Thoracic aorta (tissue), 2 donors: ENCODE measurements at places on chromosomes 1 and 21. TPM values are rescaled to one million over a fixed set of nuclear protein-coding genes. Genes with fewer than 3 reads are reported as not detected.

DNA sequence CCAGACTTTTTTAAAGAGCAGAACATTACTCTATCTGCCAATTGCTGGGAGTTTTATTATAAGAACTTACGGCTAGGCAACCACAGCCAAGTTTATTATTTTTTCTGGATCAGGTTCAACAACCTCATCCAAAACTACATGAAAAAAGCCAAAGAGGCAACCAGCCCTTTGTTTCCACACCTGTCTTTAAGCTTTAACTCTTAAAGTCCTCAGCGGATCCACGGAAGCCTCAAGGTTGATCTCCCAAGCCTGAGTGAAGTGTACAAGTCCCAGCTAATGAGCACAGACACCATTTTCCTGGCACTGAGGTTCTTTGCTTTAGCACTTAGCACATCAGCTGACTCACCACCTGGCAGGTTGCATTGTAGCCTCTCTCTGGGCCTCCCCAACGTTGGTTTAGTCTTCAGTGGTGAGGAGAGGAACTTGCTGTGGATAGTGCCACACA is 143.1 kb downstream of the TGFBR3 start:
- DNase-seq, result peak; percentile 51

GRCh38 chr1:171081763-171082201 is 8.9 kb upstream of the FMO3 start:
- DNase-seq, result no peak

- DNase-seq, result no peak
Measured at GRCh38 chr1:227907439-227908015, 40.2 kb downstream of the WNT9A start.

DNA sequence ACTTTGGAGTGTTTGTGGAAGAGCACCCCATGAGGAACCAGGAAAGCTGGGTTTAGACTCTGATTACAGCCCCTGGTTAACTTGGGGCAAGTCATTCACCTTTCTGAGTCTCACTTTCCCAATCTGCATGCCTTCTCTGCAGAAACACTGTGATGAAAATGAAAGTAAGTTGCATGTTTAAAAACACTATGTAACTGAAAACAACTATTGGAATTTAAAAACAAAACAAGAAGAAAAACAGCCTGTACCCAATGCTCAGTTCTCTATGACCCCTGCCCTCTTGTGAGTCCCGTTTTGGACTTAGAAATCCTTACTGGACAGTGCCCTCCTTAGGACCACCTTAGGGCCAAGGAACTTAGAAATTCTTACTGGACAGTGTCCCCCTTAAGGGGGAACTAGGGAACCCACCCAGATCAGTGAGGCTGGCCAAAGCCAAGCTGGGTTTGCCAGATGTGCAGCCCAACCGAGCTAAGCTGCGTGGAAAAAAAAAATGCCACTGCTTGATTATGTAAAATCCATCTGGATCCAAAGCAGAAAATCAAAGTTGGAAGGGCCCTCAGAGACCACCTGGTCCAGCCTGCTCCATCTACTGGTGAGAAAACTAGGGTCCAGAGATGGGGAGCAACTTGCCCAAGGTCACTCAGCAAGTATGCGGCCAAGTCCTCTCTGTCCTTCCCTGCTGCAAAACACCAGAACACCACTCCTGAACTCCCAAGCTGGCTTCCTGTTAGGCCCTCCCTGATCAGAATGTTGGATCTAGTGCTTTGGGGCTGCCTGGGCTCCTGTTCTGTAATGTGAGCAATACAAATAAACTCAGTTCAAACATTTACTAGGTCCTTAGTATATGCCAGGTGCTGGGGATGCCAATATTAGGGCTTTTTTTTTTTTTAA is 77.7 kb downstream of the MRPL37 start:
- no peak for DNase-seq

GRCh38 chr1:186022184-186022583 is 288.0 kb downstream of the HMCN1 start:
- no peak for DNase-seq

GRCh38 chr1:160149716-160150115 is 1.7 kb upstream of the ATP1A4 start:
- DNase-seq, result no peak

PCSK9 gene
- 0.21 TPM for total RNA-seq

LBR gene
- total RNA-seq, result 39.1 TPM
